ENCODE measurements at places on chromosomes 2 and 18. TPM values are rescaled to one million over a fixed set of nuclear protein-coding genes. Genes with fewer than 3 reads are reported as not detected.

Gene CXCR4
- total RNA-seq = 1.0 TPM

Gene MC2R
- total RNA-seq = not detected

Gene SERPINB13
- total RNA-seq = not detected

Gene CNGA3
- total RNA-seq = 0.02 TPM
